Heart right ventricle (tissue), 16 donors: ENCODE measurements at places on chromosomes 16 and 17. TPM values are rescaled to one million over a fixed set of nuclear protein-coding genes. Genes with fewer than 3 reads are reported as not detected.
A peak's percentile ranks its signal among the peaks of the same experiment; 100 is the strongest.

GRCh38 chr17:59405944-59406705 lies 74.7 kb downstream of the YPEL2 start:
- no peak for DNase-seq

GRCh38 chr17:82283208-82283749 lies 9.8 kb upstream of the CSNK1D start:
- no peak for DNase-seq

The CNTNAP1 gene
- 28.3 TPM for total RNA-seq

- no peak for DNase-seq
Observed at GRCh38 chr16:11950388-11950787, 8.5 kb upstream of the NPIPB2 start.

GRCh38 chr17:36004594-36005108 lies 3.3 kb upstream of the CCL15 start:
- DNase-seq: no peak

The ACSM2B gene
- total RNA-seq: not detected

The PYDC1 gene
- not detected for total RNA-seq

DNA sequence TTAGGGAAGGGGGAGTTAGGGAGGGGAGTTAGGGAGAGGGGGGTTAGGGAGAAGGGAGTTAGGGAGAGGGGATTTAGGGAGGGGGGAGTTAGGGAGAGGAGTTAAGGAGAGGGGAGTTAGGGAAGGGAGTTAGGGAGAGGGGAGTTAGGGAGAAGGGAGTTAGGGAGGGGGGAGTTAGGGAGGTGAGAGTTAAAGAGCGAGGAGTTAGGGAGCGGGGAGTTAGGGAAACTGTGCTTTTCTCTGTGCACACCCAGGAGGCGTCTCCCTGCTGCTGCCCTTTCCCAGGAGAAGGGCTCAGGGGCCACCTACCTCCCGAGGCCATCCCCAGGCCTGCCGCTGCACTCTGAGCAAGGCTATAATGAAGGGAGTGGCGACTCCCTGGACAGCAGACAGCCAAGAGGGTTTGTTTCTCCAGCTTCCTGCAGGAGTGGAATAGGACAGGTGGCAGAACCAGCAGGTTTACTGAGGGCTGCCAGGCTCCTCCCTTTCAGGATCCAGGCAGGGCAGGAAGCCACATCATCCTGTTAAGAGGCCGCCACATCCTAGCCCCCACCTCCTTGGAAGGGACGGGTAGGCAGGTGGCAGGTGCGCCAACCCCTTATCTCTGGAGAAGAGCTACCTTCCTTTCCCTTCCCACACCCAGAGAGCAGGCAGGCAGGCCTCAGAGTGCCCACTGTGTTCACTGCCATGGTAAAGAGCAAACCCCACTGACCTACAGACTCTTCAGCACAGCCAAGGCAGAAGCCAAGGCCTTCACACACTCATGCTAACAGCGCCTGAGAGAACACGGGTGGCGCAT lies 4.3 kb downstream of the CANT1 start:
- no peak for DNase-seq

- DNase-seq: no peak
Observed at GRCh38 chr17:74831444-74832146, 28.1 kb downstream of the GRIN2C start.

DNA sequence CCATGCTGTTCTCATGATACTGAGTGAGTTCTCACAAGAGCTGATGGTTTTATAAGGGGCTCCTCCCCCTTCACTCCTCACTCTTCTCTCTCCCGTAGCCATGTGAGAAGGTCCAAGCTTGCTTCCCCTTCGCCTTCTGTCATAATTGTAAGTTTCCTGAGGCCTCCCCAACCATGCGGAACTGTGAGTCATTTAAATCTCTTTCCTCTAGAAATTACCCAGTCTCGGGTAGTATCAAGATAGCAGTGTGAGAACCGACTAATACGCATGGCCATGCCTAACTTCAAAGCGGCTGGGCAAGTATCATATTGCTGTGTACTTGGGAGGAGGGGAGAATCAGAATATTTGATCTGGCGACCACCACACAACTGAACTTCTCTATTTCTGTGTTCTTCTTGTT lies 88.3 kb downstream of the PRKCB start:
- no peak for DNase-seq

GRCh38 chr17:79248843-79249493 lies 174.3 kb downstream of the ENGASE start:
- DNase-seq: no peak

The BRIP1 gene
- total RNA-seq: 0.11 TPM

The FBXW10 gene
- 0.10 TPM for total RNA-seq

DNA sequence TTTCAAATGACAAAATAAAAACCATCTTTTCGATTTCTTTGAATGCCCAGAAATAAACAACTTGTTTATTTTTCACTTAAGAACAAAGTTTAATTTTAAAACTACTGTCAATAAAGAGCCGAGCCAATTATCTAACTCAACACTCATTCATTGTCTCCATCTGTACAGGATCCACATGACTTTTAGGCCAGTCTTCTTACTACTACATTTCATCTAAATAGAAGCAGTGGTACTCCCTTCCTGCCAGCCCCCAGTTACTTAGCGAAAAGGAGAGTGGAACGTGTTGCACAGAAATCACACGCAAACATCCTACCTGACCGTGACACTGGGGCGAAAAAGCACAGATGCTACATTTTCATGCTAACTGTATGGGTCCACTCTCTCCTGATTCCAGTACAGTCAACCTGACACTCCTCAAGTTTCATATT lies 1.2 kb downstream of the GNA13 start:
- no peak for DNase-seq

DNA sequence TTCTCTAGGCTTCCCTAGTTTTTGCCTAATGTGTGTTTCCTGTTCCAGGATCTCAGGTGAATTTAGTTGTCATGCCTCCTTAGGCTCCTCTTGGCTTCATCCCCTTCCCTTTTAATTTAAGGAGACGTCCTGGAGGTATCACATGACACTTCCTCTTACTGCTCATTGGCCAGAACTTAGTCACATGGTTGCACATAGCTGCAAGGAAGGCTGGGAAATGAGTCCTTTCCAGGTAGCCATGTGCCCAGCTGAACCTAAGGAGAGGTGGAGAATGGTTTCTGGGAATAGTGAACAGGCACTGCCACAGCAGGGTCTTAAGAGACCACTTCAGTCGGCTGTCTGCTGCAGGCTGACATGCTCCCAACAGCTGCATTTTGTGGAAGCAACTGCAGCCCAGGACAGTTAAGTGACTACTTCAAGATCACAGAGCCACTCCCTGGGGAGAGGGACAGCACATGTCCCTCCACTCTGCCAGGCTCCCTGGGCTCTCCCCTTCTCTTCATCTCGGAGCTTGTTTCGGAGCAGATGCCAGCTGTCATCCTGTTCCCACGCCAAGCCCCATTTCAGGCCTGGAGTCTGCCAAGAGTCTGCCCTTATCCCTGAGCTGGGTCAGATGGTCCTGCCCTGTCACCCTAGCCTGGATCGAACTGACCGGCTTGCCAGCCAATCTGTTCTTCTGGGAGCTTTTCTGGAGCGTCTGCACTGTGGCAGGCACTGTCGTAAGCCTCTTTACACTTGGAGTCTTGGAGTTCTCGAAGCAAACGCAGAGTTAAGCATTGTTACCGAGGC lies 81.4 kb upstream of the FOXF1 start:
- no peak for DNase-seq

GRCh38 chr16:84484579-84485254 lies 19.7 kb downstream of the MEAK7 start:
- peak; percentile 66 for DNase-seq

- DNase-seq: no peak
Observed at GRCh38 chr16:57920880-57921229, 50.1 kb downstream of the CNGB1 start.

- DNase-seq: no peak
Observed at GRCh38 chr16:21565861-21566669, 33.3 kb upstream of the METTL9 start.
